Activated CD4-positive, alpha-beta T cell treated with anti-CD3 and anti-CD28 coated beads, Interleukin-2, amount 10 ng/mL, durations not matched to agents 24 days and 14 days (primary cell): ENCODE measurements at places on chromosomes 3 and 15. TPM values are rescaled to one million over a fixed set of nuclear protein-coding genes. Genes with fewer than 3 reads are reported as not detected.
A peak's percentile ranks its signal among the peaks of the same experiment; 100 is the strongest.

CISH gene
- 359 and 361 TPM in 2 replicates for total RNA-seq

DOCK3 gene
- total RNA-seq = 1.7 and 1.8 TPM in 2 replicates

CHRM5 gene
- not detected in 2 replicates for total RNA-seq

ATP13A5 gene
- not detected in 2 replicates for total RNA-seq

SHISA5 gene
- total RNA-seq = 79.1 and 84.9 TPM in 2 replicates

IL12A gene
- total RNA-seq = 0.21 and 0.59 TPM in 2 replicates

SLC27A2 gene
- total RNA-seq = 75.4 and 76.0 TPM in 2 replicates

GRCh38 chr15:66761726-66762595 lies 59.9 kb downstream of the SMAD6 start:
- H3K27ac ChIP-seq = no peak overlapping the region
- H3K27me3 ChIP-seq = peaks cover 41% of the 10 kb centered on the region
- DNase-seq = no peak

DNA sequence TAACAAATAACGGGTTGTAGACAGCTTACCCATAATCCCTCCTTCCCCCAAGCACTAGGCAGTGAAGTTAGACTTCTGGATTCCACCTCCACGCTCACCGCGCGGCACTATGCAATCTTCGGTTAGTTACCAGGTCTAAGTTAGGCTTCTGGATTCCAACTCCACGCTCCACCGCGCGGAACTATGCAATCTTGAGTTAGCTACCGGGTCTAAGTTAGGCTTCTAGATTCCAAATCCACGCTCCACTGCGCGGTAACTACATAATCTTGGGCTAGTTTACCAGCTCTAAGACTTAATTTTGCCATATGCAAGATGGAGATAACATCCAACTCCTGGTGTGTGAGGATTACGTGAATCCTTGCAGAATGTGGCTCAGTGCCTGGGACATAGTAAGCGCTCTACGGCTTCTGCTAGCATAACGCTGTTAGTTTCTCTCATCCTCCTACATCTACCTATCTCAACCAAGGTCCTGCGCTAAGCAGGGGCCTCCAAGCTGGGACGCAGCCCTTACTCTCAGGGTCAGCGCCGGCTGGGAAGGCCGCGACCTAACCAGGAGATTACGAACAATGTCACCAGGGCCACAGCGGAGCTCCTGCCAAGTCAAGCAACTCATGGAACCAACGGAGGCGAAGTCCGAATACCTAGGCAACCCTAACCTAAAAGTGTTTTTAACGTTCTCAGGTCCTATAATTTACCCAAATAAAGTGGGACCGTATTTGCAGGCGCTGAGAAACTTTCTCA lies 497 bp upstream of the RPLP1 start:
- peak overlapping the region; percentile 99 for H3K4me3 ChIP-seq
- peak; percentile 76 for DNase-seq
- H3K27ac ChIP-seq = peak overlapping the region; percentile 100
- H3K36me3 ChIP-seq = peaks cover 52% of the 10 kb centered on the region
- peaks cover 30% of the 10 kb centered on the region for H3K4me1 ChIP-seq

GRCh38 chr3:23959135-23959900 lies 14.2 kb downstream of the NR1D2 start:
- no peak overlapping the region for H3K4me3 ChIP-seq
- no peak overlapping the region for H3K27ac ChIP-seq
- DNase-seq = no peak
- H3K27me3 ChIP-seq = no peaks in the 10 kb centered on the region

- H3K4me1 ChIP-seq = peaks cover 11% of the 10 kb centered on the region
- H3K27ac ChIP-seq = no peak overlapping the region
- peaks cover 1% of the 10 kb centered on the region for H3K27me3 ChIP-seq
- no peaks in the 10 kb centered on the region for H3K36me3 ChIP-seq
These were observed 74.4 kb upstream of the CTDSPL start for GRCh38 chr3:37787153-37787867.

DNA sequence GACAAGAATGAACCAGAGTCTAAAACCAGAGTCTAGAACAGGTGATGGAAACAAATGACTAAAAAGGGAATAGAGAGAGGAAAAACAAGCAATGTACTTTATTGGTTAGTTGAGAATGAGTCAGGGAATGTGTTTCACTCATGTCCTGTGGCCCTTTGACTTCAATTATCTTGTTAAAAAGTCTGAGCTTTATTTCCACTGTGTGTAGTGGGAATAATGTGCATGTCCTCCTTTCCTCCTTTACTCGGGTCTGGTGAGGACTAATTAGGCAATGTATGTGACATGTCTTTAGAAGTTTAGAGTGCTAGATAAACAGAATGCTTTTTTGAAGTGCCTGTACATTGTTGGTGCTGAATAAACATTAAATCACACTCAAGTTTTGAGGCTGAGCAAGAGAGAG lies 21.3 kb downstream of the LSAMP start:
- H3K27me3 ChIP-seq = no peaks in the 10 kb centered on the region
- H3K4me3 ChIP-seq = no peak overlapping the region
- no peaks in the 10 kb centered on the region for H3K36me3 ChIP-seq
- no peak for DNase-seq
- no peaks in the 10 kb centered on the region for H3K4me1 ChIP-seq
- no peak overlapping the region for H3K27ac ChIP-seq

DNA sequence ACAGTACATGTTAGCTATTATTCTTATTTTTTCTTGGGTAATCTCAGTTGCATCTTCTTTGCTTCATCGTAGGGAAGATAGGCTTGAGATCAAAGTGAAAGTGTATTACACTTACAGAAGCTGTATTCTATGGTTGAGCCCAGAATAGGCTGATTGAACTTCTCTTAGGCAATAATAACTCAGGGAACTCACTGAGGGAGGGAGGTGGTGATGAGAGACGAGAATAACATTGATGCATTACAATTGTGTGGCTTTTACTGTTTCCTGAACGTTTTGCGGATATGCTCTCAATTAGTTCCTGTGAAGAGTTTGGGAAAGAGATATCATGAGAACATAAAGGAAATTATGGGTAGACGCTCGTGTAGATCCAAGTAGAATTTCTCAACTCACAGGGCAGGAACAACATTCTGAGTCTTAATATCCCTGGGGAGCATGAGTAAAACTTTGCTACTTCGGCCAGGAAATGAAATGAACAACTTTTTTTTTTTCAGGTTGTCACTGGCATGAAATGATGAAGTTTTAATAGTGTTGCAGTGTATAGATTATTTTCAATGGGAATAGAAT lies 302.2 kb downstream of the TUSC7 start:
- no peaks in the 10 kb centered on the region for H3K27me3 ChIP-seq
- H3K4me3 ChIP-seq = no peak overlapping the region
- no peaks in the 10 kb centered on the region for H3K4me1 ChIP-seq
- H3K36me3 ChIP-seq = no peaks in the 10 kb centered on the region

DNA sequence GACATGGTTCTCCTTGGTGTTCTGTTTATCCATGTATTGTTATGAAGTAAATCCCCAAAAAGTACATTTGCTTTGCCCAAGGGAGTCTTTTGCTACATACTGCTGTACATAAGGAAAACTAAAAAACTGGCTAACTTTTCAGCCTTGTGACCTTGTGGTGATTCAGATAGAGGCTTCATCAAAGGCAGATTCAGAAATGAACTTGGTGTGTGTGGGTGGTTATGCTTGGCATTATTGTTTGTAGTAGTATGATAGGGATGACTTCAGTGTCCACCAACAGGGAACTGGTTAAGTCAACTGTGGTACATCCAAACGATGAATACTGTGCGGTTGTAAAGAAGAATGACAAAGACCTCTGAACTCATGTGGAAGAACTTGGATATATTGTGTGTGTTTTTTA lies 75.6 kb upstream of the CHRNB4 start:
- no peak overlapping the region for H3K4me3 ChIP-seq
- peaks cover 22% of the 10 kb centered on the region for H3K27me3 ChIP-seq
- H3K36me3 ChIP-seq = no peaks in the 10 kb centered on the region
- H3K27ac ChIP-seq = no peak overlapping the region
- DNase-seq = no peak

GRCh38 chr15:55008421-55008820 lies 188.3 kb downstream of the RSL24D1 start:
- no peaks in the 10 kb centered on the region for H3K4me1 ChIP-seq
- no peak overlapping the region for H3K27ac ChIP-seq
- H3K27me3 ChIP-seq = peaks cover 3% of the 10 kb centered on the region
- no peak for DNase-seq
- H3K4me3 ChIP-seq = no peak overlapping the region
- no peaks in the 10 kb centered on the region for H3K36me3 ChIP-seq

GRCh38 chr3:173397161-173398110 lies at the start of gene NLGN1:
TSS of gene NLGN1 (plus strand) at chr3:173397744.
- H3K27me3 ChIP-seq = peaks cover 68% of the 10 kb centered on the region
- peaks cover 7% of the 10 kb centered on the region for H3K36me3 ChIP-seq
- DNase-seq = no peak
- peaks cover 23% of the 10 kb centered on the region for H3K4me1 ChIP-seq

- peaks cover 3% of the 10 kb centered on the region for H3K4me1 ChIP-seq
- no peak for DNase-seq
- H3K27me3 ChIP-seq = peaks cover 3% of the 10 kb centered on the region
- H3K36me3 ChIP-seq = no peaks in the 10 kb centered on the region
- H3K27ac ChIP-seq = no peak overlapping the region
- H3K4me3 ChIP-seq = no peak overlapping the region
These were observed 37.7 kb upstream of the FRMD4B start for GRCh38 chr3:69423463-69424155.

- DNase-seq = no peak
- H3K4me3 ChIP-seq = peak overlapping the region; percentile 56
- H3K4me1 ChIP-seq = peaks cover 14% of the 10 kb centered on the region
- peaks cover 12% of the 10 kb centered on the region for H3K36me3 ChIP-seq
- no peak overlapping the region for H3K27ac ChIP-seq
These were observed 80.4 kb downstream of the IQSEC1 start for GRCh38 chr3:12992629-12993516.

- H3K4me1 ChIP-seq = peaks cover 15% of the 10 kb centered on the region
- no peaks in the 10 kb centered on the region for H3K27me3 ChIP-seq
- no peak for DNase-seq
These were observed 307.8 kb upstream of the PROK2 start for GRCh38 chr3:72092778-72093177.

DNA sequence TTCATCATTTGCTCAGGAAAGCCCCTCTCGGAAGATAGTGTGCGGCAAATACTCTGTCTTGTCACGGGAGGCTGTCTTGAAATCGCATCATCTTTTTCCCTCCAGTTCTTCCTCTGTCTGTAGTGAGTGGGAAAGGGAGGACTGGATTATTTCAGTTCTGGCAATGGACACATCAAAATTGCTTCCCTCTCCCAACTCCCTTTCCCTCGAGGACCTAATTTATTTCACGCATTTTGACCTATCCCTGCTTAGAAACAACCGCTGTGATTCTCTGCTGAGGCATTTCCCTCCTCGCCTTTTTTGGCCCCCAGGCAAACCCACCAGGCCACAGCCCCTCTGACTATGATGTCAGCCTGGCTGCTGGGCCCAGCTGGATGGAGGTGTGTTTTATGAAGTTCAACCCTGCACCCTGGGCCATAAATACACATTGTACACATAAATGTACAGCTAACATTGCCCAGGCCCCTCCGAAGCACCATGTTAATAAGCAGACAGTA lies 138.7 kb upstream of the LRTM1 start:
- no peaks in the 10 kb centered on the region for H3K27me3 ChIP-seq
- H3K36me3 ChIP-seq = no peaks in the 10 kb centered on the region
- no peaks in the 10 kb centered on the region for H3K4me1 ChIP-seq
- no peak overlapping the region for H3K27ac ChIP-seq

DNA sequence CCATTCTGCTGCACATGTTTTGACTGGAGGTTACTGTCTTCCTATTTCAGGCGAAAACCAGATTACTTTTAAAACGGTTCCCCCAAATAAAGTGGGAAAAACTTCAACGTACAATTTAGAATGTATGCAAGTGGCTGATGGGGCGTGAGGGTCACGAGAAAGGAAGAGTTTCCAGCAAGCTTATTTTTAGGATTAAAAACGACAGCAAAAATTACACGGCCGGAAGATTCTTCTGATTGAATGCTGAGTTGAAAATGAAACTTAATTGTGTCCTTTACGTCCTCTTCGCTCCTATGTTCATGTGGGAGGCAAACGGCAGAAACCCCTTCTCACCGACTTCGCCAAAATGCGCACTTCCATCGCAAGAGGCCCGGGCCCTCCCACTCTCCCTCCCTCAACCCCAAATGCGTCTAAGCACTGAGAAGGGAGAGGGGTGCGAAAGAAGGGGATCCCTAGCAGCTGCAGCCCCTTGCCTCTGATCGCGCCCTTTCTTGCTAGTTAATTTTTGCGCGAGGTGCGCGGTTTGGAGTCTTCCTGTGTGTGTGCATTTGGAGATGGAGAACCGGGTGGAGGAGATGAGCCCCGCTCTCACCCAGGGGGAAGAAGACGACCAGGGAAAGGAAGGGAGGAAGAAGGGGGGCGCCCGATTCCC lies 656 bp downstream of the CD47 start:
- no peaks in the 10 kb centered on the region for H3K27me3 ChIP-seq
- peak overlapping the region; percentile 100 for H3K27ac ChIP-seq
- H3K4me1 ChIP-seq = peaks cover 35% of the 10 kb centered on the region
- peaks cover 8% of the 10 kb centered on the region for H3K36me3 ChIP-seq
- peak overlapping the region; percentile 98 for H3K4me3 ChIP-seq

- no peak for DNase-seq
- H3K4me1 ChIP-seq = peaks cover 12% of the 10 kb centered on the region
- peaks cover 43% of the 10 kb centered on the region for H3K27me3 ChIP-seq
- H3K27ac ChIP-seq = no peak overlapping the region
- H3K4me3 ChIP-seq = no peak overlapping the region
- peaks cover 4% of the 10 kb centered on the region for H3K36me3 ChIP-seq
These were observed 51.5 kb downstream of the IL12A start for GRCh38 chr3:160040181-160040580.

DNA sequence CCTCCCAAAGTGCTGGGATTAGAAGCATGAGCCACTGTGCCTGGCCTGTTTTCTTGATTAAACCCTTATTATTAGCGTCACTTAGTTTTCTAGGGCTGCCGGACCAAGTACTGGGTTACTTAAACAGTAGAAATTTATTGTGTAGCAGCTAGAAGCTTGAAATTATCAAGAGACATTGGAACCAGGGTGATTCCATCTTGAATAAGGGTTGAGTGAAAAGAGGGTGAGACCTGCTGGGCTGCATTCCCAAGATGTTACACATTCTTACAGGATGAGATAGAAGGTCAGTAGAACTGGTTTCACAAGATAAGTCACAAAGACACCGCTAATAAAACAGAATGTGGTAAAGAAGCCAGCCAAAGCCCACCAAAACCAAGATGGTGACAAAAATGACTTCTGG lies 18.6 kb upstream of the FSTL1 start:
- H3K27ac ChIP-seq = no peak overlapping the region
- no peaks in the 10 kb centered on the region for H3K36me3 ChIP-seq
- peaks cover 13% of the 10 kb centered on the region for H3K27me3 ChIP-seq
- no peaks in the 10 kb centered on the region for H3K4me1 ChIP-seq

DNA sequence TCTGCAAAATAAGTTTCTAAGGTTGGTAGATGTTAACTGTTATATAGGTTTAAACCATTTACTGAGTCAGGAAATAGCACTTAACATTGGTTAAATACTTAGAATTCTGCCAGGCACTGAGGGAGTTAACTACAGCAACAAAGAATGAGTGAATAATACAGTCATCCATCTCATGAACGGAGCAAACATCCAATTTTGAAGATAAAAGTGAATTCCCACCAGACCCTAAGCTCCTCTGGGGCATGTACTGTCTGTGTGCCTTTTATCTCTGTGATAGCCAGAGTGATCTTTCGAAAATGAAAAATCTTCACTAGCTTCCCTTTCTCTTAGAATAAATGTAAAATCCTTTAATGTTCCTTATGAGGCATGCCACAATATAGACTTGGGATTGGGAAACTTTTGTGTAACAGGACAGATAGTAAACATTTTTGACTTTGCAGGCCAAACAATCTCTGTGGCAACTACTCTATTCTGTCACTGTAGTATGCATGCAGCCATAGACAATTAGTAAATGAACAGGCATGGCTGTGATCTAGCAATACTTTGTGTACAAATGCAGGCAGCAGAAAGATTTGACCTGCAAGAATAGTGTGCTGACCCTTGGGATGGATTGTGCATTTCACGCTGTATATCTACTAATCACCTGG lies 294.5 kb upstream of the LMCD1 start:
- H3K4me1 ChIP-seq = no peaks in the 10 kb centered on the region
- no peak for DNase-seq
- H3K27me3 ChIP-seq = no peaks in the 10 kb centered on the region
- no peak overlapping the region for H3K4me3 ChIP-seq
- no peak overlapping the region for H3K27ac ChIP-seq
